ENCODE measurements at places on chromosomes 2 and 18.

GRCh38 chr18:62182220-62182619 is 4.6 kb downstream of the PIGN start:
- no peak for DNase-seq

- no peak for DNase-seq
Measured at GRCh38 chr2:21467910-21468309, 344.1 kb downstream of the TDRD15 start.

DNA sequence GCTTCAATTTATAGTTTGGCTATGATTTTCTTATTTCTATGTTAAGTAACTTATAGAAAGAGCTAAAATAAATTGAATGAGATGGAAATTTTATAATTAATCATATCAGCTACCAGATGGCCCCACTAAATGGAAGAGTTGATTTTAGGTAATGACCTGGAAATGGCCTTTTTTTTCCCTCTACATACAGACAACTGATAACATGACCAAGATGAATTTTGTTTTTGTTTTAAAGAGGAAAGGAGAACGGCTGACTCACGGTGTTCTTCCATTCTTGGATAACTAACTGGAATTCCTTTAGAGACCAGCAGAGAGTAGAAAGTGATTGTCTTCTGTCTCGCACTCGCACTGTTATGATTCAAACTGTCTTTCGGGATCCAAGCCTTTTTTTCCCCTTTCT is 91.0 kb downstream of the TMEM185B start:
- DNase-seq, result no peak

DNA sequence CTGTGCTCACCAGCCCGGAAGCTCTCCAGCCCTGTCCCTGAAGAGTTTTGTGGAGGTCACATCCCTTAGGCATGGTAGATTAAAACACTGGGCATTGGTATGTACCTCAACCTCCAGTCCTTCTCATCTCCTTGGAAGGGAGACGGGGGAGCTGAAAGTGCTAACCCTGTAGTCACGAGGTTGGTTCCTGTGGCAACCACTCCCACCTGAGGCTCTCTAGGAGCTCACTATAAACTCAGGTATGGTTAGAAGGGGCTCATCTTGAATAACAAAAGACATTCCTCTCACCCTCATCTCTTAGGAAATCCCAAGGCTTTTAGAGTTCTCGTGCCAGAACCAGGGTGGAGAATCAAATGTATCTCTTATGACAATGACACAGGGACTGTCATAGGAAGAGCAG is 43.0 kb upstream of the MGAT4A start:
- no peak for DNase-seq

GRCh38 chr2:112010751-112011150 is 44.3 kb upstream of the TMEM87B start:
- DNase-seq, result no peak

DNA sequence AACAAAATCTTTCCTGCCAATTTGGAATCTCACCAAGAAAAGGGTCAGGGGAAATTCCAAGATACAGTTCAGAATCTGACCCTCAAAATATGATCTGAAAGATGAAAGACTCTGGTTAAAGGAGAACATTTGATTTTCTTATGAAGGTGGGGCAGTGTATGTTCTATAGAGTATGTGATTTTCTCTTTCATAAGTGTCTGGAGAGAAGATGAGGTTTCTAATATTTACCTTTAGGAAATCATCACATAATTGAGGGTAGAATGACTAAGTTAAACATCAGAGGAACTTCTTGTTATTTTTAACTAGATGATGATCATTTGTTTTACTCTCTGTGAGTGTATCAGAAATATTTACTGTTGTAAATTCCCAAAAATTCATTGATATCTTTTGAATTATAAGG is 27.8 kb upstream of the MBOAT2 start:
- DNase-seq, result no peak

DNA sequence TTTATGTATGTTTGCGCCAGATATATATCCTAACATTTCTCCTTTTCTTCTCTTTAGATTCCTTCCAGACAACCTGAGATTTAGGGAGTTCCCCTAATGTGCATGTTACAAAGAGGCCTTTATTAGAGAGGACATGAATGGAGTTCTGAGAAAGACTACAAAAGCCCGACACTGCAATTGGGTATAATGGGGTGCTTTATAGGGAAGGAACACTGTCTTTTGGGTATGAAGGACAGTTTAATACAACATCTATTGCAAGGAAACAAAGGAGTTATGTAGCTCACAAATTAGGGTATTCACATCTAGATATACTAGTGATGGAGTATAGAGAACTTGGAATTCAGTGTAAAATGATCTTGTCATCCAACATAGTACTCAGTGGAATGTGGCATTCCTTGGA is 383.8 kb downstream of the FIGN start:
- DNase-seq, result no peak

- no peak for DNase-seq
Measured at GRCh38 chr2:132420816-132421805, 4.5 kb downstream of the GPR39 start.

DNA sequence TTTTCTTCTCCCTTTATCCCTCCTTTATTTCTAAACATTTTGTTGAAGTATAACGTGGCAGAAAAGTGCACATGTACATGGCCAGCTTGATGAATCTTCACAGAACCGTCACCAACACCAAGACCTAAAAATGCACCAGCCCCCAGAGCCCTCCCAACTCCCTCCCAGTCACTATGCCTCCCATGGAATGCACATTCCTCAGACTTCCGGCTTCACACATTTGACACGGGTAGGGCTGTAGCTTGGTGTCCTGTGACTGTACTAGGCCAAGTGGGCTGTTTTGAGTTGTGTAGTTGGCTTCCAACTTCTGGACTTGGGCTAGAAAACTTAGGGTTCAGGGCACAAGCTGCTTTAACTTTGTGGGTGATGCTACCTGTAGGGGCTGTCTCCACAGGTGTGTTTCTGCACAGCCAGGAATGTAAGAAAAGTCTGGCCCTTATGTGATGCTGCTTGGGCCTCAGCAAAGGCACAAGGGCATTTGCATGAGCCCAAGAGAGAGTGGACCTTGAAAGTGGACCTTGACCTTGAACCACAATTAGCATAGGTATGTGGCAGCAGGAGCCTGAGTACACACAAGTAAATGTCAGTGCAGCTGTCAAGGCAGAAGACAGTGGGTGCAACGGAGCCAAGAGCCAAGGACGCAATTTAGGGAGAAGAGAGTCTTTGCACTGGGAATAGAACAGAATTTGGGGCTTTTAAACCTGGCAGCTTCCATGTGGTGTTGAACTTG is 78.4 kb downstream of the SEPTIN10 start:
- DNase-seq, result no peak

- DNase-seq, result no peak
Measured at GRCh38 chr2:9465170-9465569, 9.2 kb upstream of the IAH1 start.

- no peak for DNase-seq
Measured at GRCh38 chr2:24022324-24022974, 12.6 kb downstream of the MFSD2B start.

DNA sequence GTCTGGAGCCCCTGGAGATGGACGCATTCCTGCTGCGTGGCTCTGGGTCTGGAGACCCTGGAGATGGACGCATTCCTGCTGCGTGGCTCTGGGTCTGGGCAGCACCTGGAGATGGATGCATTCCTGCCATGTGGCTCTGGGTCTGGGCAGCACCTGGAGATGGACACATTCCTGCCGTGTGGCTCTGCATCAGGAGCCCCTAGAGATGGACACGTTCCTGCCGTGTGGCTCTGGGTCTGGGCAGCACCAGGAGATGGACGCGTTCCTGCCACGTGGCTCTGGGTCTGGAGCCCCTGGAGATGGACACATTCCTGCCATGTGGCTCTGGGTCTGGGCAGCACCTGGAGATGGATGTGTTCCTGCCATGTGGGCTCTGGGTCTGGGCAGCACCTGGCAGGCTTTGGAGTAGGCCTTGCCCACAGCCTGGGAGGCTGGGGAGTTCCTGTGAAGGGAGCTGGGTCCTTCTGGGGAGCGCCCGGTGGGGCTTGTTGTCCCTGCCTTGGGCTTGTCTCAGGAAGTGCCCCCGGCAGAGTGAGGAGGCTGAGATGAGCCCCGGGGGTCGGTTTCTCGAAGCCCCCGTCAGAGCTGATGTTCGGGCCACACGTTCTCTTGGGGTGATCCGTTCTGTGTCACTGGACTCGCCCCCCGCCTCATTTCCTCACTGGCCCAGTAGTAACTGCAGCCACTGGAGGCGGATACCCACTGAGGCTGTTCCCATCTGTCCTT is 41.0 kb downstream of the SH3BP4 start:
- DNase-seq, result no peak

- no peak for DNase-seq
Measured at GRCh38 chr2:168928113-168928831, 27.2 kb downstream of the G6PC2 start.

- DNase-seq, result no peak
Measured at GRCh38 chr2:81158505-81158904, 854.0 kb upstream of the LRRTM1 start.

- DNase-seq, result no peak
Measured at GRCh38 chr2:39661826-39662225, 3.9 kb upstream of the TMEM178A start.
